ENCODE measurements at places on chromosomes 16 and 17.

GRCh38 chr17:66717641-66718058 lies 117.3 kb upstream of the CACNG5 start:
- DNase-seq: no peak

DNA sequence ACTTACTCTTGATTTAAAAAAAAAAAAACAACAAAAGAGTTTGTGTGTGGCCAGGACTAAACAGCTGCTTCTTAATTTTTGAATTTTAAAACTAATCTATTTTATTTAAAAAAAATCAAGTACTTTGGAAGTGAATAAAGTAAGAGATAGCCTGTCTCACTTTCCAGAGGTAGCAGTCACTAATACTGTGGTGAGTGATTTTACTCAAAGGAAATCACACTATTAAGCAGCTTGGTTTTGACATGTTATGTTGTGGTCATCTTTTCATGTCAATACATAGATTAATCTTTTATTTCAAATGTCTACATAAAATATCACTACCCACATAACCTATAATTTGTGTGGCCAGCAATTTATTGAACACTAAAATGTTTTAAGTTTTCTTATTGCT lies 102.2 kb upstream of the HLF start:
- no peak for DNase-seq

DNA sequence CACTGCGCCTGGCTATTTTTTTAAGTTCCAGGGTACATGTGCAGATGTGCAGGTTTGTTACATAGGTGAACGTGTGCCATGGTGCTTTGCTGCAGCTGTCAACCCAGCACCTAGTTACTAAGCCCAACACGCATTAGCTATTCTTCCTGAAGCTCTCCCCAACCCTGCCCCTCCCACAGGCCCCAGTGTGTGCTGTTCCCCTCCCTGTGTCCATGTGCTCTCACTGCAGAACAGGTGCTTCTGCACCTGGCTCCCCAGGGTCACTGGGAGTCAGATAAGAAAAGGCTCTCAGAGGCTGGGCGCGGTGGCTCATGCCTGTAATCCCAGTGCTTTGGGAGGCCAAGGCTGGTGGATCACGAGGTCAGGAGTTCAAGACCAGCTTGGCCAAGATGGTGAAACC lies 6.2 kb downstream of the HASPIN start:
- DNase-seq: no peak

GRCh38 chr17:30351735-30352134 lies 17.9 kb upstream of the TMIGD1 start:
- no peak for DNase-seq
